Inflammatory macrophage (primary cell): ENCODE measurements at places on chromosomes 3 and 15.

GRCh38 chr3:162138509-162138908 is 641.9 kb downstream of the OTOL1 start:
- DNase-seq, result no peak

GRCh38 chr15:51313074-51313393 is 25.4 kb downstream of the CYP19A1 start:
- no peak for DNase-seq

- DNase-seq, result no peak
These were observed 743.7 kb upstream of the EPHA6 start for GRCh38 chr3:96070678-96071077.

- no peak for DNase-seq
These were observed 11.6 kb upstream of the HGD start for GRCh38 chr3:120693439-120694171.

DNA sequence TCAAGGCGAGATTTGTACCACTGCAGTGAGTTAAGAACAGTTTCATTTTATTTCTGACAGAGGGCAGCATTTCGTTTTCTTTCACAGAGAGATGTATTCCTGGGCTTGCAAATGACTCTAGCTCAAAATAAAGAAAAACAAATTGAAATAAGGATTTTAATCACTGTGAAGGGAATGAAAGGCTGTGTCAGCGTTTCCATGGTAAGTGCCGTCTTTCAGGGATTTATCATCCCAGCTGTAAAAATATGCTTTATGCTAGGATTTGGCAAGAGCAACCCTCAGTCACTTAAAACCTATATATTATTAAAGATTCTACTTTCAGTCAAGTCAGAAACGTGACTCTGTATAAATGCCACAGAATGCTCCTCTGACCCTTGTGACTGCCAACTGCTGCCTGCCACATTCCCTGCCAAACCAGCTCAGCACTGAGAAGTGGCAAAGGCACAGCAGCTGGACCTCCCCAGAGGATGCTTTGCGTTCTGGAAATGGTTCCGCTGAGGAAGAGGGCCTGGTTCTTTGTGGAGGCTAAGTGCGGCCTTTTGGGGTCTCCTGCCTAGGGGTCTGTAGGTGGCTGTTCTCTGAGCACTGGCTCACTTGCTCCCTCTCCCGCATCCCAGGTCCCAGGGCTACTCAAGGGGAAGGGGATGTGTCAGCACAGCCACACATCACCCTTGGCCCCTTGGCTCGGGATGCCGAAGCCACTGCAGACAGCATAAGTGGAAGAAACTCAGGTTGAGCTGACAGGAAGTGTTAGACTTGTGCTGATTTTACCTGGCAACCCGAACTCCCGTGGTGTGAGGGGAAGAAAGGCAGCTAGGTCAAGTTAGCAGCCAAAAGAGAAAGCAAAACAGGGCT is 56.6 kb upstream of the POMGNT2 start:
- peak; percentile 26 for DNase-seq

- no peak for DNase-seq
These were observed 70.7 kb downstream of the SRGAP3 start for GRCh38 chr3:9178697-9179096.

DNA sequence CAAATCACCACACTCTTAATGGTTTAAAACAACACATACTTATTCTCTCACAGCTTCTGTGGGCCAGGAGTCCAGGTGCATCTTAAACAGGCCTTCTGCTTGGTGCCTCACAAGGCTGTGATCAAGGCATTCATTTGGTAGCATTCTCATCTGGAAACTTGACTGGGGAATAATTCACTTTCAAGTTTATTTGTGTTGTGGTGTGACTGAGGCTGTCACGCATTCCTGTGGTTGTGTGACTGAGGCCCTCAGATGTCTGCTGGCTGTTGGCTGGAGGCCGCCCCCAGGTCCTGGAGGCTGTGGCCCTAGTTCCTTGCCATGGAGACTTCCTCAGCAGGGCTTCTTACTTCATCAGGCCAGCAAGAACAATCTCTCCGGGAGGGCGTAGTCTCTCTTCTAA is 16.9 kb upstream of the FAM3D start:
- DNase-seq, result peak; percentile 84

DNA sequence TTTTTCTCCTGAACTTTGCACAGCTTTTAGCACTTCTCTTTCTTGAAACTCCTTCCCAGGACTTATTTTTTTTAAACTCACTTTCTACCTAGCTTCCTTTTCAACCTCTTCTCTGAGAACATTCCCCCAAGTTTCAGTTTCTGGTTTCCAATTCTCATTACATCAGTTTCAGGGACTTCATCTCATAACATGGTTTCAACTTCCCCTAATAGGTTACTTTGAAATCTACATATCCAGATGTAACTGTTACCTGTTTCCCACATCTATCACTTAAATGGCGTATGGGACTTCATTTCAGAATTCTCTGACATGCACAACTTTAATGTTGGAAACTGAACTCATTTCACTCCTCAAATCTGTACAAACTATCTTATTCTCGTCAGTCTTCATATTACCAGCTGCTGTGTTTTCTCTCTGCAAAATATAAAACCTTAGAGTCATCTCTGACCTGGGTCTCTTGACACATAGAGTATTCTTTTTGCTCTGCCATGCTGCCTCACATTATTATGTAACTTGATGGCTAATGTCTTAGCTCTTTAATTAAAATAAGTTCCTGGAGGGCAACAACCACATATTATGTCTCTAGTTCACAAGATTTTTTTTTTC is 58.4 kb downstream of the NME9 start:
- no peak for DNase-seq

- no peak for DNase-seq
These were observed 57.8 kb downstream of the ZNF621 start for GRCh38 chr3:40582401-40583027.

- no peak for DNase-seq
These were observed 29.6 kb downstream of the GSK3B start for GRCh38 chr3:120064641-120065040.

DNA sequence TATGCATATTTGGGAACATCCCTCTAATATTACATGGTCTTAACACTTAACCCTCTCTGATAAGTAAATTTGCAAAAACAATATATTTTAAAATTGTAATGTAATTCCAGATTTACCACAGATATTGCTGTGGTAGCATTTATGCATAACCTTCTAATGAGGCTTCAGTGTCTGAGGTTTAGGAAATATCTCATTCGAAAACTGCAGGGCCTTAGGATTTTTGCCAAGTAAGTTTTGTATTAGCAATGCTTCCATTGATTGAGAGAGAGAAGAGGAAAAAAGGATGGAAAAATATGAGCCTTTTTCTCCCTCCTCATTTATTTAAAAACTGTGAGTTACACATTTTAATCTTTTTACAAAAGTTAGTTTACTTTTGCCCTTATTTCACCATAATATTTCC is 294.6 kb downstream of the EPHA3 start:
- DNase-seq, result no peak

DNA sequence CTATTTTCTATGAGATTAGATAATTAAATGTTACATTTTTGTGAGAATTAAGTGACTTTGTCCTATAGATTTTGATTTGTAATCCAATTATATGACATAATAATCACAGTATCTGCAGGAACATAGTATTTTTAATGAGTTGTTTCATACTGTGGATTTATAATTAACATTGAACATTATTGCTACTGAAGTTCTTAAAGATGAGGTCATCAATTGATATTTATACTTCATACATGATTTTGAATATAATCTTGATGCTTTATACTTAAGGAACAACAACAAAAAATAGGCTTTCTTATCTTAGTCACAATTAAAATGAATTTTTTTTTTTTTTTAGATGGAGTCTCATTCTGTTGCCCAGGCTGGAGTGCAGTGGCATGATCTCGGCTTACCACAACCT is 846.6 kb downstream of the SI start:
- no peak for DNase-seq

DNA sequence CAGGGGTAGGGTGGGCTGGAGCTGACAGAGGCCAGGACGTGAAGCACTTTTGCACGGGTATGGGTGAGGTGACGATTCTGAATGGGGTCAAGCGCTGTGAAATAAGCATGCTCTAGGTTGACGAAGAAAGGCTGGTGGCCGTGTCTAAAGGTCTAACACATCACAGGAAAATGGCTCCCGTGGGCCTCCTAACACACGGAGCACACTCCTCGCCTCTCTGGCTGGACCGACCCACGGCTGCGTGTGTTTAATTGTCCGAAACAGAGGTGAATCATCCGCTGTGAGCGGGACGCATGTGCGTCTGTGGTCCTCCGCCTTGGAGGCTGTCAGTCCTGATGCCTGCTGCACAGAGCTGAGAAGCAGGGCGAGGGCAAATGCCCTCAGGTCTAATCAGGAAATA is 130.6 kb downstream of the NSMCE3 start:
- DNase-seq, result no peak

DNA sequence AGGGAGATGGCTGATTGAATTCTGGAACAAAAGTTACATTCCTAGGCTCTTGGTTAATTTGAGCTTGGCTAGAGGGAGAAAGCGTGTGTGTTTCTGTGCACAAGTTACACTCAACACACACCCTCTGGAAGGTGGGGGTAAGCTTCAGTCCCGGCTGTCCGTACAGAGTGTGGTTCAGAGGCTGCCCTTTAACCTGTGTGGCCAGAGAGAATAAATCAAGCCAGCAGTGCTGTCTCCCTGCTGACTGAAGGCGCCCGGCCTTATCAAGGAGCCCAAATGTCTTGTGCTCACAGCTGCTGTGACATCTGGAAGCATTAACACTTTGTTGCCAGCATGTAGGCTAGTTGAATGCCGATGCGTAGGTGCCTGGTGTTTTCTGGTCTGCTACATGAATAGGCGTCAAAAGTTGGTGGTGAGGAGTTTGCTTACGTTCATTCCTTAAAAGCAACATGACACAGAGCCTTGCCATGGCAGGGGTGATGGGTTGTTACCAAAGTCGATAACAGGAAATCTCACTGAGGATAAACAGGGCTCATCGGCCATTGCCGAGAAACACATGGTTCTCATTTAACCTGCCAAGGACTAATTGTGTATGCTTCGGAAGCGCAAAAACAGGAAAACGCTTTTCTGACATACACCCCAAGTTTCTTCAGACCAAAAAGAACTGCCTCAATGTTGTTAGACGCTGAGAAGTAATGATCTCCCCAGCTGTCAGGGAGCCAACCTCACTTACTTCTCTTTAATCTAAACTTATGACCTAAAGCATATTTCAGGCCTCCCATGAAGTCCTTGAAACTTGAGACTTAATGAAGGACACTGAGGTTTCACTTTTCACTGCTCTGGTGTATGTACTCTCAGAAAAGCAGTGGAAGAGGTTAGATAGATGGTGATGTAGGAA is 95.8 kb upstream of the CTDSPL start:
- no peak for DNase-seq

- no peak for DNase-seq
These were observed 43.8 kb upstream of the SLC6A6 start for GRCh38 chr3:14358426-14359211.

DNA sequence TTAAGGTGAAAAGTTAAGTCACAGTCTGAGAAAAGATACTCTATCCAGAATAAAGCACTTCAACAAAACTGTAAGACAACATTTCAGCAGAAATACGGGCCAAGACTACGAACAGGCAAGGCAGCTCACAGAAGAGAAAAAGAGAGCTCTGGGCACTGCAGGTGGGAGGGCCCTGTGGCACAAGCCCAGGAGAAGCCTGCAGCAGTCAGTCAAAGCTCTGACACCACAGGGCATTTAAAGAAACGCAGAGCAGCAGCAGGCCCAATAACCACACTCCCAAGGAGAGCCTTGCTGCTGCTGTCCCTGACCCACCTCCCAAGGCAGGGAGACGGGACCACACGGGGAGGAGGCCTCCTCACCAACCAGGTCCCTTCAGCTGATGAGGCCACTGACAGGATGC is 19.2 kb downstream of the CHSY1 start:
- DNase-seq, result no peak

DNA sequence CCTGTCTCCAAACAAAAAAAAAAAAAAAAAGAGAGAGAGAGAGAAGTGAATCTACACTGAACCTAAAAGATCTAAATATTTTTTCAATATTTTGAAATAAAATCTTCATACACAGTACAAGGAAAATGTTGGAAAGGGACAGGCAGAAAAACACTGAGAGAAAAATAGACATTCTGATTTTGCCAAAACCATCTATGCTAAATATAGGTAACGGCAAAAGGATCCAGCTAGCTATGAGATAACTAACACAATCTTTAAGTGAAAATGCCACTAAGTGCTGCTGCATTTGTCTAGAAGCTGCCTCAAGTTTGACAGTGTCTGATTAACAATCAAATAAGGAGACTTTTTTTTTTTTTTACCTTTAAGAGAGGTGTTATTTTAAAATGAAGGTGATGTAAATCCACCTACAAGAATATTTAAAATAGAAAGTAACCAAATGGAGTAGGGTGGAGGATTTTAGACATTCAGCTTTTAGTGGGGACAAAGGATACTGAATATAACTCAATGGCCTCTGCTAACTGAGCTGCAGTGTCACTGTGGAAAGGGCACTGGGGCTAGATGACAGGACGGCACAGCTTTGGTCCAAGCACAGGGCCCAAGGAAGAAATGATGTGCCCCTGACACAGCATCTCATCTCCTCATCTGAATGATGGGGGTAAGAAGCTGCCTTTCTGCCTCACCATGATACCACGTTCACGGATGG is 62.4 kb downstream of the HACD2 start:
- no peak for DNase-seq

- DNase-seq, result no peak
These were observed 15.9 kb upstream of the GREM1 start for GRCh38 chr15:32701863-32702262.

GRCh38 chr3:109874896-109875708 is 537.8 kb upstream of the DPPA4 start:
- no peak for DNase-seq

- DNase-seq, result no peak
These were observed 59.8 kb upstream of the HEG1 start for GRCh38 chr3:125115640-125116039.

- peak; percentile 77 for DNase-seq
These were observed 2.9 kb downstream of the PLXND1 start for GRCh38 chr3:129603561-129603942.

- DNase-seq, result no peak
These were observed 8.1 kb upstream of the CSPG5 start for GRCh38 chr3:47586746-47587145.

- DNase-seq, result peak; percentile 68
These were observed 47.0 kb downstream of the MAP2K1 start for GRCh38 chr15:66433726-66434125.
